Ascending aorta (tissue), 2 donors: ENCODE measurements at places on chromosomes 5 and 9.

GRCh38 chr5:135713161-135713915 is 121.1 kb upstream of the SLC25A48 start:
- no peaks in the 10 kb centered on the region for H3K36me3 ChIP-seq
- no peak overlapping the region for H3K27ac ChIP-seq
- H3K4me3 ChIP-seq, result no peak overlapping the region
- DNase-seq, result no peak
- no peaks in the 10 kb centered on the region for H3K4me1 ChIP-seq

GRCh38 chr5:15116996-15117395 is 245.4 kb upstream of the ANKH start:
- H3K27ac ChIP-seq, result no peak overlapping the region
- H3K4me3 ChIP-seq, result no peak overlapping the region
- H3K36me3 ChIP-seq, result no peaks in the 10 kb centered on the region
- no peak for DNase-seq
- no peaks in the 10 kb centered on the region for H3K4me1 ChIP-seq
- H3K27me3 ChIP-seq, result no peaks in the 10 kb centered on the region

GRCh38 chr9:100282388-100282719 is 70.4 kb downstream of the TEX10 start:
- H3K27ac ChIP-seq, result no peak overlapping the region
- no peaks in the 10 kb centered on the region for H3K4me1 ChIP-seq
- peaks cover 26% of the 10 kb centered on the region for H3K36me3 ChIP-seq

DNA sequence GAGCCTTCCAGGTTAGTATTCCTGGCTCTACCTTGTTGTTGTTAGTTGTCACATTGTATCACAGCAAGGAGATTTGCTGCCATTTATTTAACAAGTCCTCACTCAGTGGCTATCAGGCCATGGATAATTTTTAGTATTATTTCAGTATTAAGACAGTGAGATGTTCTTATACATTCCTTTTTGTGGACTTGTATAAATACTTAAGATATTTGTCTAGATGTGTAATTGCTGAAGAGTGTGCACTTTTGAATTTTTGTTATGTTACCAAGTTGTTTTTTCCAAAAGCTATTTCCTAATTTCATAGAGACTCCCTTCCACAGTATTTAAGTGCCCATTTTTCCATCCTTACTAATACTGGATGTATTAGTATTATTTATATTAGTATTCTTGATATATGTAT is 22.0 kb downstream of the SLC36A1 start:
- no peaks in the 10 kb centered on the region for H3K4me1 ChIP-seq
- H3K27ac ChIP-seq, result no peak overlapping the region
- DNase-seq, result no peak
- peaks cover 56% of the 10 kb centered on the region for H3K36me3 ChIP-seq
- H3K27me3 ChIP-seq, result no peaks in the 10 kb centered on the region

DNA sequence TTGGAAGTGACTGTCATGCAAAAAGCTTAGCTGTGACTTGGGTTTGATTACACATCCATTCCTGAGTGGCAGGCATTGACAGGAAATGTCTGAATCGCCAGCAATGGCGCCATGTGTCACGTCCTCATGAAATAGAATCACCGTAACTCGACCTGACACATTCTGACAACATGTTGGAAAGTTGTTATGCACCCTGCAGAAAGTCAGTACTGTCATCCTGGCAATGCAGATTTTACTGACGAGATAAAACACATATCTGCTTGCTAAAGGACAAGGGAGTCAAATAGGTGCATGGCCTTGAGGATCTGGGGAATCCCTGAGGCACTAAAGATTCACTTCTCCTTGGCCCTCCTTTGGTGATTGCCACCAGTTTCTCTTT is 344.2 kb downstream of the SPATA31D1 start:
- no peak overlapping the region for H3K27ac ChIP-seq
- no peak for DNase-seq
- H3K36me3 ChIP-seq, result no peaks in the 10 kb centered on the region
- no peak overlapping the region for H3K4me3 ChIP-seq
- H3K27me3 ChIP-seq, result no peaks in the 10 kb centered on the region

DNA sequence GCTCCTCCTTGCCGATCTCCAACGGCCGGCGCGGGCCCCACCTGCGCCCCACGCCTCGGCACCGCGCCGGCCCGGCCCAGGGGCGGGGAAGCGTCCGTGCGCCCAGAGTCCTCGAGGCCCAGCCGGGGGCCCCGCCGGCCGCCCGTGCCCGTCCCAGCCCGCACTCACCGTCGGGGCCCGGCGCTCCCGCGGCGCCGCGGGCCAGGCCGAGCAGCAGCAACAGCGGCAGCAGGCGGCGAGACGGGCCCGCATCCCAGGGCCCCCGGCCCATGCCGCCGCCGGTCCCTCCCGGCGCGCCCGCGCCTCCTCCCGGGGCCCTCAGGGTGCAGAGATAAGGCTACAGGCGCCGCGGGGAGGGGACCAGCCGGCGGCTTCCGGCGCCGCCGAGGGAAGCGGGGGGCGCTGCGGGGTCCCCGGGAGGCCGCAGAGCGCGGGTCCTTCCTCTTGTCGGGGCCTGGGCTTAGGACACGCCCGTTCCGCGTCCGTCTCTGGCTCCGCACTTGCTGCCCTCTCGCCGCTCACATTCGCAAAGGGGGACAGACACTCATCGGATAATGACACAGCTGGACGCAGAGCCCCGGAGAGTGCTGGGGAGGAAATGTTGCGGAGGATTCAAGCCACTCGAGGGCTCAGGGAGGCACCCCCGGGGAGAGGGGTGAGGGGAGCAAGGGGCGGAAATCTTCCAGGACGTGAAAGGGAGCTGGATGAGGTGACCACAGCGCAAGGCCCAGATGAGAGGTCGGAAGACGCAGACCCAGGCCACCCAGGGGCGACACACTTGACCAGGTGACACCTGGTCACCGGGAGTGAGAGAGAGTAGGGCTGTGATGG is at the start of gene SUSD1:
TSS of gene SUSD1 (minus strand) at position 333 of the 831 bp plus-strand sequence. CDS start at position 271, 62 bp downstream.
- no peaks in the 10 kb centered on the region for H3K36me3 ChIP-seq
- H3K27me3 ChIP-seq, result no peaks in the 10 kb centered on the region
- H3K4me3 ChIP-seq, result peak within 1 kb of the TSS; percentile 78
- H3K4me1 ChIP-seq, result no peaks in the 10 kb centered on the region
- DNase-seq, result no peak

GRCh38 chr9:134223591-134224122 is 59.3 kb upstream of the RNU6ATAC start:
- no peaks in the 10 kb centered on the region for H3K36me3 ChIP-seq
- no peak overlapping the region for H3K4me3 ChIP-seq
- H3K27ac ChIP-seq, result no peak overlapping the region
- DNase-seq, result peak; percentile 45

- no peak overlapping the region for H3K4me3 ChIP-seq
- H3K27ac ChIP-seq, result no peak overlapping the region
- peaks cover 41% of the 10 kb centered on the region for H3K27me3 ChIP-seq
- no peak for DNase-seq
- H3K4me1 ChIP-seq, result peaks cover 15% of the 10 kb centered on the region
Observed at GRCh38 chr5:88693071-88693932, 189.7 kb downstream of the MEF2C start.

DNA sequence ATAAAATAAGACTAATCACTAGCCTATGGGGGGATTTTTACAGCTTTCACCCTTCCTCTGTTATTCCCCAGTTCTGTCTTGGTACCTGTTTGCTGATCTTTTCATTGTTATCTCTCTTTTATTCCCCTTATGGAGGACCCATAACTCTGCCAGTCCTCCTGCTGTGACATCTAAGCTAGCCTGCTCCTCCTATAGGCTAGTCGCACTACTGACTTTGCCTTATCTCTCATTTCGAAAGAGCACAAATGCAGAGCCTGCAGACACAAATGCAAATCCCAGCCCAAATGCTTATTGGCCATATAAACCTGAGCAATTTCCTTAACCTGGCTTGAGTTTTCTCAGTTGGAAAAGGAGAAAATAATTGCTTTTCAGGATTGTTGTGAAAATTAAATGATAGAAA is 59.1 kb upstream of the CAMK4 start:
- H3K4me1 ChIP-seq, result no peaks in the 10 kb centered on the region
- no peak for DNase-seq
- H3K36me3 ChIP-seq, result no peaks in the 10 kb centered on the region
- no peak overlapping the region for H3K27ac ChIP-seq

DNA sequence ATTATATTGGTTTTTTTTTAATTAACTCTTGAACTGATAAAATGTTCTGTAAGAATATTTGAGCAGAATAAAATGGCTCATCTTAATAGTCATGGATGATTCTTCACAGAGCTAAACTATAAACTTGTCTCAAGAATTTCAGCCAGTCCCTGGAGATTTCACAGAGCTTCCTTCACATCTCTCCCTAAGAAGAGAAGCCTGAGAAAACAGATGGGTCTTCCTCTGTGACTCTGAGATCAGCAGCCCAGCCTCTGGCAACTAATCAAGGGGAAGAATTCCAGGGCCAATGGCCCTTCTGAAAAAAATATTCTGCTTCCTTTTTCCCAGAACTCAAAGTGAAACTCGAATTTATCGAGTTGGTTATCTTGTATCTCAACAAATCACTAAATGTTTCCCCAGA is 122.2 kb upstream of the ITGA1 start:
- H3K27ac ChIP-seq, result no peak overlapping the region
- no peaks in the 10 kb centered on the region for H3K27me3 ChIP-seq
- H3K36me3 ChIP-seq, result no peaks in the 10 kb centered on the region
- H3K4me3 ChIP-seq, result no peak overlapping the region

- no peaks in the 10 kb centered on the region for H3K27me3 ChIP-seq
- peaks cover 67% of the 10 kb centered on the region for H3K36me3 ChIP-seq
- H3K4me1 ChIP-seq, result no peaks in the 10 kb centered on the region
Observed at GRCh38 chr9:127812936-127813675, 10.4 kb downstream of the FPGS start.

DNA sequence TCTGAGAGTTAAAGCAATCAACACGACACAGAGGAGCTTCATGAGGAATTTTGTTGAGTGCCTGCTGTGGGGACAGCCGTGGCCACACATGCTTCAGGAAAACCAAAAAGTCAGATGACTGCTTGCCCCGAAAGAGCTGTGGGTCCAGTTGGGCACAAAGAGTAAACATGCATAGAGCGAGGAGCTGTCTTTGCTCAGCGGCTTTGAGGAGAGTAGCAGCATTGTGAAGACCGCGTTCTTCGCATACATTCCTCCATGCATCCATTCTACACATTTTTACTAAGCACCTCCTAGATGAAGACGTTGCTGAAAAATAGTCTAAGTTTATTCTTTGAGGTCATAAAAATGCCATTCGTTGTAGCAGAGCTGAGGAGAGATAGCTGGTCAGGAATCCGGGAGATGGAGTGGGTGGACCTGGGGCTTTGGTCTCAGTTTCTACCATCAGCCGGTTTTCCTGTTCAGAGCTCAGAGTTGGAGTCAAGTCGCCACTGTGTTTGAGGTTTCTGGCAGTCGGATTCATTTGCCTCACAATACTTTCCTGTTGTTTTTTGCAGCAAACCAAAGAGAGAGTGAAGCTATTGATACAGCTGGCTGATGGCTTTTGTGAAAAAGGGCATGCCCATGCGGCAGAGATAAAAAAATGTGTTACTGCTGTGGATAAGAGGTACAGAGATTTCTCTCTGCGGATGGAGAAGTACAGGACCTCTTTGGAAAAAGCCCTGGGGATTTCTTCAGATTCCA is 194.5 kb upstream of the OTULINL start:
- H3K27ac ChIP-seq, result no peak overlapping the region
- no peak for DNase-seq
- H3K36me3 ChIP-seq, result peaks cover 70% of the 10 kb centered on the region

DNA sequence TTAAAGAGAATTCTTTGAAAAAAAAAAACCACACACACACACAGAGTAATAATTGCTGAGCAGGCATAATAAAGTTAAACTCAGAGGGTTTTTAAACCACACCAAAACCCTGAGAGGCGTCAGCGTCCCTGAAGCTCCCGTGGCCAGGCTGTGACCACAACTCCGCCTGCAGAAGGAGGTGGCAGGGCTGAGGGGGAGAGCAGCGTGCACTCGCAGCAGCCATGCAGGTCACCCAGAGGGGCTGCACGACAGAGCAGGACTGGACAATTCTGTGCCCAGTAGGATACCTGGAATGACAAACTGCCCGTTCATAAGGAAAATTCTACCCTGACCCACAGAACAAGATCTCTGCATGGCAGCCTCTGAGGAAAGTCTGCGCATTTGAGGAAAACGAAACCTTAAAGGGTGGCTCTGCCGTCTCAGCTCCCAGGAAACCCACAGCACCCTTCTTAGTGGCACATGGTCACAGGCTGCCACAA is 44.0 kb downstream of the ROR2 start:
- H3K4me3 ChIP-seq, result peak overlapping the region; percentile 36
- H3K4me1 ChIP-seq, result no peaks in the 10 kb centered on the region
- DNase-seq, result peak; percentile 60

- H3K4me3 ChIP-seq, result no peak overlapping the region
- H3K27ac ChIP-seq, result peak overlapping the region; percentile 31
- no peaks in the 10 kb centered on the region for H3K36me3 ChIP-seq
Observed at GRCh38 chr5:40410231-40410861, 269.4 kb upstream of the PTGER4 start.

DNA sequence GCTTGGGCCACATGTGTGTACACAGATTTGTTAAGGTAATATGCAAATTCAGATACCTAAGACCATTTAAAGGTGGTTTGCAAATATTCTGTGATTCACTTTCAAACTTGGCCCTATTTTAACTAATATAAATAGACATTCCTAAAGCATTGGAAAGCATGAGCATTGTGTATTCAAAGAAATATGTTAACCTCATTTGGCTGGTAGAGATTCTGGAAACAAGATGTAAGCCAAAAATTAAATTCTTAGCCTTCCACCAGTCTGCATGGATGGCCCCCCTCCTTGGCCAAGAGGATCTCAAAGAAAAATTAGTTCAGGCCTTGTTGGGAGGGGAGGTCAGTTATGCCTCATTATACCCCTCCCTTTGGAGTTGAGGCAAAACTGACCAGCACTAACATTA is 38.7 kb upstream of the C6 start:
- H3K27me3 ChIP-seq, result no peaks in the 10 kb centered on the region
- no peak overlapping the region for H3K4me3 ChIP-seq
- H3K4me1 ChIP-seq, result peaks cover 8% of the 10 kb centered on the region
- no peaks in the 10 kb centered on the region for H3K36me3 ChIP-seq
- no peak for DNase-seq

DNA sequence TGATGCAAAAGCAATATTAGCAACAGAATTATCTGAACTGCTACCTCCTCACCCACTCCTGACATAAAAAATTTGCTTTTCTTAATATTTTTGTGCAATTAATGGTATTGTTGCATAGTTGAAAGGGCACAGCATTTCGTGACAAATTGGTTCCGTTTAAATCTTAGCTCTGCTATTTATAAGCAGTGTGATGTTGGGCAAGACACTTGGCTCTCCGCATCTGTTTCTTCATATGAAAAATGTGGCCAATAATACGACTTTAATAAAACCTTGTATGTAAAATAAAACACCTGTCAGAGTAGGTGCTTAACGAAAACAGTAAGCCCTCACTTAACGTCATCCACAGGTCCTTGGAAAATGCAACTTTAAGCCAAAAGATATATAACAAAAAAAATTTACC is 4.2 kb downstream of the TMEM167A start:
- H3K4me3 ChIP-seq, result no peak overlapping the region
- H3K27ac ChIP-seq, result no peak overlapping the region
- H3K36me3 ChIP-seq, result no peaks in the 10 kb centered on the region
- DNase-seq, result no peak
- no peaks in the 10 kb centered on the region for H3K27me3 ChIP-seq

DNA sequence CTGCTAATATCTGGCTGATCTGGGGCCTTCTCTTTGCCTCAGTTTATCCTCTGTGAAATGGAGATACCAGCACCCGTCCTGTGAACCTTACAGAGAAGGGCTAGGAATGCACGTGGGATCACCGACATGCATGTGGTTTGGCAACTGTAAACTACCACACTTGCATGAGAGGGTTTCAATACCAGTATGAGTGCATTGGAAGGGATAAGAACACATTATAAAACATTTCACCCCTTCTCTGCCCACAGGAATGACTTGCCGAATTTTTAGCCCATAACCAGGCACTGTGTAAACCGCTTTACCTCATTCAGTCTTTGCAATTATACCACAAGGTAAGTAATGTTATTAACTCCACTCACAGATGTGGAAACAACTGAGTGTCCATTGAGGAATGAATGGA is 8.9 kb upstream of the RAB14 start:
- no peak overlapping the region for H3K4me3 ChIP-seq
- H3K27ac ChIP-seq, result no peak overlapping the region
- DNase-seq, result no peak
- H3K27me3 ChIP-seq, result no peaks in the 10 kb centered on the region
- H3K4me1 ChIP-seq, result no peaks in the 10 kb centered on the region
